GM04504 (cell line): ENCODE measurements at places on chromosomes 5 and 9.
A peak's percentile ranks its signal among the peaks of the same experiment; 100 is the strongest.

- DNase-seq, result peak; percentile 17
Measured at GRCh38 chr9:111805830-111806241, 11.1 kb upstream of the SHOC1 start.

- no peak for DNase-seq
Measured at GRCh38 chr5:150931368-150931965, 26.7 kb upstream of the ZNF300 start.

GRCh38 chr5:176534640-176535039, 2.6 kb downstream of the RNF44 start:
- DNase-seq, result no peak

GRCh38 chr9:14312719-14313377, 1.1 kb downstream of the NFIB start:
- no peak for DNase-seq

- DNase-seq, result no peak
Measured at GRCh38 chr5:175363300-175363699, 80.7 kb downstream of the DRD1 start.

- no peak for DNase-seq
Measured at GRCh38 chr5:149229298-149229937, 42.2 kb upstream of the AFAP1L1 start.

GRCh38 chr9:27447031-27447683, 76.9 kb upstream of the IFNK start:
- DNase-seq, result no peak

- no peak for DNase-seq
Measured at GRCh38 chr5:168066536-168067208, 224.8 kb upstream of the WWC1 start.

GRCh38 chr9:118268046-118268445, 563.8 kb downstream of the TLR4 start:
- DNase-seq, result no peak

- no peak for DNase-seq
Measured at GRCh38 chr9:16341177-16341576, 529.3 kb downstream of the BNC2 start.

GRCh38 chr9:131876486-131876885, 136.6 kb upstream of the RAPGEF1 start:
- no peak for DNase-seq

- DNase-seq, result no peak
Measured at GRCh38 chr9:69986970-69987369, 56.7 kb upstream of the MAMDC2 start.

GRCh38 chr9:132543251-132543650, 39.2 kb upstream of the BARHL1 start:
- no peak for DNase-seq

- DNase-seq, result no peak
Measured at GRCh38 chr9:6428940-6429889, 16.2 kb downstream of the UHRF2 start.

DNA sequence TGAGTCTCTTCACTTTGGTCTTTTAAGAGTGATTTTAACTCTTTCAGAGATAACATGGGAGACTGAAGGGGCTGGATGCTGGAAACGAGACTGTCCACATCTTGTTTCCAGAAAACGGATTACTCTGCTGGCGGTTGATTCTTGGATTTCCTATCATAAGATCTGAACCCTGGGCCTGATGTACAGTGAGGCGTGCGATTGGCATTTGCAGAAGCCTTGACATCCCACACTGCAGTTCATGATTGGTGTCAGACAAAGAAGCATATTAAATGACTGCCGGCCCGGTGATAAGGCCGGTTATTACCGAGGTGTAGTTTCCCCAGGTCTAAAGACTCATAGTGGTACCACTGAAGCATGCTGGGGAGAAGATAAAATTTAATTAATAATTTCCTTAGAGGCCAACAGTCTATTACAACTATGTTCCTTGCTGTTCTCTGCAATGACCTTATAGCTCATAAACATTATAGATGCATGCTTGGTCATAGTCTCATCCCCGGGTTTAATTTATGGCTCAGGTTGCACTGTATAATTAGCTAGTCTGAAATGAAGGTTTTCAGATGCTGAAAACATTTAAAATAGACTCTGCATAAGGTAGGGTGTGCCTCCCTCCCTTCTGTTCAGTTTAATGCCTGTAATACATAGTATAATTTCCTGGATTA, 99.2 kb downstream of the PPP2R2B start:
- no peak for DNase-seq

DNA sequence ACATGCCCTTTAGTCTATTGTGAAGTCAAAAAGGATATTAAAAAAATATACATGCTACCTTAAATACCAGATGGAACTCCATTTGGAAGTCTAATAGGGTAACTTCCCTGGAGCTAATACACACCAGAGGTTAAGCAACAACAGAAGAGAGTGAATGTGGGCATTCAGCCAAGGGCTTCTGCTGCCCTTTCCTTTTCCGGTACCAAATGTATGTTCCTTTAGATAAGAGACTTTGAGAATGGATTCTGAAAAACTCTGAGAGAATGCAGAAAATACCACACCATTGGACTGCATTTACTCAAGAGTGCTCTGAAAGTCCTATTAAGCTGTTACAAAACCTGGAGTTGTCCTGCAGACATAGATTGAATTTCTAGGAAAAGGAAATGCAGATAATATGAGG, 23.8 kb upstream of the TRPM3 start:
- DNase-seq, result no peak

DNA sequence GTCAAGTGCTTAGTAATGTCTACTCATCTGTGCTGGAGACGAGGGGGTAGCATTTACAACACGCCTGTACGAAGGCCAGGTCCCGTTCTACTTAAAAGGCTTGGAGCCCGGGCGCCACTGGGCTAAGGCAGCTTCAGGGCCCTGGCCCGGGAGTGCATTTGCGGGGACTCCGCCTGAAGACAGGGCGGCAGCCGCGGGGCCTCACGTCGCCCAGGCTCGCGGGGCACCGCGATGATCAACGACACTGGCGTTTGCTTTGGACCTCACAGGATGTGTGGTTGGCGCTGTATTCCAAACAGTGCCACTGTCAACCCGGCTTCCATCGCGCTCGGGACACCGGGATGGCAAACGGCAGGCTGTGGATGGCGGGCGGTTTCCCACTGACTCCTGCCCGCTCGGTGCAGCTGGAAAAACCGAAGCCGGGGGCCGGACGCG, 1.1 kb upstream of the TENT4A start:
- no peak for DNase-seq

DNA sequence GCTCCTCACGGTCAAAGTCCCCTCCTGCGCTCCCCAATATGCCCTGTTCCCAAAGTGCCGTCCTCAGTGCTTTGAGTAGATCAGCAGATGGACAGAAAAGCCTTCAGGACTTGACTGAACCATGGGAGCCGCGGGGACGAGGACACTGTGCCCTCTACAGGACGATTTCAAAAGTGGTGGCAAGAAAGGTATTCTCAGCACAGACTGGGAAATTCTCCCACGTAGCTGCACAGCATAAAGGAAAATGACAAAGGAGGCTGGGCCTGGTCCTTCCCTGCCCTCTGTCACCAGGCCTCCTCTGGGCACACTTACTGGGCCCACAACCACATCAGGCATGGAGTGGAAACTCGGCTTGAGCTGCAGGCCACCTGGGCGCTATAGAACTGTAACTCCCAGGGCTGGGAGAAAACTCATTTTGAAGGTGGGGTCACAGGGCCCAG, 16.7 kb upstream of the MTMR12 start:
- DNase-seq, result no peak

DNA sequence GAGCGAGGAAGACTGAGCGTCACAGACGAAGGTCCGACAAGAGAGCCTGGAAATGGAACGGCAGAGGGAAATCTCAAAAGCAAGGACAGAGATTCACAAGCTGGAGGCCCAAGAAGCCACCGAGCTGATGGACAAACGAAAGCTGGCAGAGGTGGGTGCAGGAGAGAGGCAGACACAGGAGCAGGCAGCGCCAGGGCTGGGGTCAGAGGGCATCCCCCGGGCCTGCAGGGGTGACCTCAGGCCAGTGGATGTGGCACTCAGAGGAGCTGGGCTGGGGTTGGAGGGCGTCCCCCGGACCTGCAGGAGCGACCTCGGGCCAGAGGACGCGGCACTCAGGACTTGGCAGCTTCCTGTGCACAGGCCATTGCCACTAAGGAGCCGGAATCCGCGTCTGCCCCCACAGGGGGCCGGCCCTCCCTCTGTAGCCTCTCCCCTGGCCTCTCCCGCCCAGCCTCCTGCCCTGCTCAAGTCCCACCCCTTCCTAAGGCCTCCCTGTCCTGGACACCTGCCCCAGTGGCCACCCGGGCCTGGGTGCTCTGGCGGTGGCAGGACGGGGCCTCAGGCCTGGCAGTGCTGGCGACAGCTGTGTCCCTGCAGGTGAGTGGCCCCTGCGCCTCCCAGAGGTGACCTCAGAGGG, 40.4 kb downstream of the EXD3 start:
- DNase-seq, result no peak

GRCh38 chr5:38465702-38466423, 90.6 kb downstream of the LIFR start:
- DNase-seq, result no peak

DNA sequence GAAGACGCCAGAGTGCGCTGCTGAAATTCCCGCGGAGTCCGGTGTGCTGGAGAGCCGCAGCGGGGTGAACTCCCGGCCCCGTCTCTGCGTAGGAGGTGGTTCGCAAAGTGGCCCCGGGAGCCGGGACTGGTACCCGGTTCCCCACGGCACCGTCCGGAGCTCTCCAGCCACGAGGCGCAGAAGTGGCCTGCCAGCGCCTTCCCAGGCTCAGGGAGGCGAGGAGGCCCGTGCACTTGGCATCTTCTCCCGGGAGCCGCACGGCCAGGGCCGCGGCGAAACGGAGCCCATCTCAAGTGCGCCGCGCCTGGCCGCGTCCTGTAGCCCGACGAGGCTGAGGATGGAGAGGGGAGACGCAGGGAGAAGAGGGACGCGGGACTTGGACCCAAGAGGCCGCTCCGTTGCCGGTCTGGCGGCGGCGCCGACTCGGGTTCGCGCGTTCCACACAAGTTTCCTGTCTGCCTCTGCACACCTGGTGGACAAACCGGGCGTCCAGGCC, 1.1 kb upstream of the IRX1 start:
- no peak for DNase-seq

DNA sequence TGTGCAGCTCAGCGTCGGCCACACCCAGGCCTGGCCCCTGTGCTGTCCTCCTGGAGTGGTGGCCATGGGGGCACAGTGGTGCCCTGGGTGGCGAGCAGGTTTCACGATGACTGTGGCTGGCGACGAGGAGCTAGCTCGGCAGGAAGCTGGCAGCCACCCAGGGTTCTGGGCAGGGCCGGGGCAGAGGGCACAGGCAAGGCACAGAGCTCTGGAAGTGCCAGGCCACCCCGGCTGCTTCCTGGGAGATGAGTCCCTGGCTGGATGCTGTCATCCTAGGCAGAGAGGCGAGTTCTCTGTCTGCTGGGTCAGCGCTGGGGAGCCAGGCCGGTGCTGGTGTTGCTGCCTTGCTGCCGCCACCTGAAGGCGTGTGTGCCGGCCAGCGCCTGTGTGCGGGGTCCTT, 51.7 kb downstream of the RXRA start:
- no peak for DNase-seq

DNA sequence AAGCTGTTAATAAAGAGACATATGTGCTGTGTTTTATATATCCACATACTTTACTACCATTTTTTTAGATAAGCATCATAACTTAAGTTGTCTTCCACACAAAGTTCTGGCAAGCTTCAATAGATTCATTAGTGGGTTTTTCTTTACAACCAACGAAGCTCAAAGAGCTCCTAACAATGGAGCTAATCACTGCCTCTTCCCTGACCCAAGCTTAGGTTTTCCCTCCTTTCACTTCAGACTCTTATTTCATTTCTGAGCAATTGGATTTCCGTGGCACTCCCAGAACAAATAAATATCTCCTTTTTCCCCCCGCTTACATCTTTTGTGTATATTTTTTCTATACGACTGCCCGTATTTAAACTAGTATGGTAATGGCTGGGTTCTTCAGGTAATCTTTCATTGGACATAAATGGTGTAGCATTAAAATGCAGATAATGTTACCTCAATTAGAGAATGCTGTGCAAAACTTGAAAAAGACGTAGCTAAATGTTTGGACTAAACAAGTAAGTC, 275.5 kb upstream of the TMEM161B start:
- DNase-seq, result no peak

DNA sequence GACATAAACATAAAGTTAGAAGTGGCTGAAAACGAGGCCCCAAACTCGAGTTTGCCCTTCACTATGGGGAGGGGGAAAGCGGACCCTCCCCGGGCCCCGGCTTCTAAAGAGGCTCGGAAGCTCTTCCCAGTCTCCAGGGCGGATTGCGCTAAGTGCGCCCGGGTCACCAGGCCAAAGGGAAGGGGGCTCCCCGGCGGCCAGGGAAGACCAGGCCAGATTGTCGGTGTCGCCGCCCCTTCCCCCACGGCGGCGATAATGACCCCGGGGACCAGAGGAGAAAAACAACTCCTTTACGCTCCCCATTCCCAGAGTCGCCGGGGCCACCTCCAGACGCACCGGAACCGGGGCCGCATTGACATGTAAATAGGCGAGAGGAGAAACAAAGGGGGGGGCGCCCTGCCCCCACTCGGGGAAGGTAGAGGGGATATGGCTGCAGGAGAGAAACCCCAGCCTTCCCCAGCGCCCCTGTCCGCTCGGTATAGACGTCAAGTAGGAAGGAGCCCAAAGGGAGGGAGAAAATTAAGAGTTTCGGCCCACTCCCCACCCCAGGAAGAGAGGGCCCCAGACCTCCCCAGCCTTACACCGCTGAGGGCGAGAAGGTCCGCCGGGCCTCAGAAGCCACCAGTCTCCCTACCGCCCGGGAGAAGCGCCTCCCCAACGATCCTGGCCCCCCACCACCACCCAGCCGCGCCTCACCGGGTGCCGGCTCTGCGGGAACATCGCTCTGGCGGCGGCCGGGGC, 1.7 kb downstream of the TLE1 start:
- DNase-seq, result no peak

DNA sequence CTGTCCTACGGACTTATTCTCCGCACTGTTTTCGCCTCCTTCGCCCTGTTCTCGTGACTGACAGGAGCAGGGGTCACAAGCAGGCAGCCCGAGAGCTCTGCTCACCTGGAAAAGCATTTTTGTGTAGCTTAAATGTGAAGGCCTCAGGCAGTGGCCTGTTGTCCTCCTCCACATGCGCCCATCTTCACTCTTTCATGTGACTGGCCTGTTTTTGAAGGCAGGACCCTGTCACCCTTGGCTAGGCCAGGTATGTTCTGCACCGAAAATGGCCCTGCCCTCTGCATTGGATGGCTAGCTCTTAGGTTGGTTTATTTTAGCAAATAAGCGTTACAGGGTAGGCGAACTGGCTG, 614 bp upstream of the CPLANE1 start:
- DNase-seq, result no peak

- DNase-seq, result peak; percentile 35
Measured at GRCh38 chr5:132180134-132180745, 47.4 kb downstream of the P4HA2 start.

DNA sequence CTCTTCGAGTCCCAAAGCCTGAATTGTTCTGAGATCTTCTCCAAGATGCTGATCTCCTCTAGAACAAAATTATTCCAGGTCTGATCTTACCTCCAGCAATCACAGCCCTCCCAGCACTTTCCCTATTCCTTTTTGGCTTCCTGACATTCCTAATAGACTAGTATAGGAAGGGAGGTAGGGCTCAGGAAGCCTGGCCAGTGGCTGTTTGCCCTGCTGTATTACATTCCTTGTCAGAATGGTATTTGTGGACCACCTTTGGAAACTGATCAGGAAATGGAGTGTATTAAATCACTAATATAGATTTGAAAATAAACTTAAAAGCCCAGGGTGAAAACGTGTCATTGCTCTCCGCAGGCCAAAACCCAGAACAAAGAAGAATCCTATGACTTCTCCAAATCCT, 74.3 kb upstream of the ENTREP1 start:
- no peak for DNase-seq

GRCh38 chr9:136916330-136917184, 28.0 kb downstream of the FBXW5 start:
- DNase-seq, result no peak
